Frontal cortex (tissue), 4 donors: ENCODE measurements at places on chromosomes 6 and 20. TPM values are rescaled to one million over a fixed set of nuclear protein-coding genes. Genes with fewer than 3 reads are reported as not detected.

- DNase-seq: no peak
These were observed 21.2 kb downstream of the TFAP2A start for GRCh38 chr6:10393544-10394225.

DNA sequence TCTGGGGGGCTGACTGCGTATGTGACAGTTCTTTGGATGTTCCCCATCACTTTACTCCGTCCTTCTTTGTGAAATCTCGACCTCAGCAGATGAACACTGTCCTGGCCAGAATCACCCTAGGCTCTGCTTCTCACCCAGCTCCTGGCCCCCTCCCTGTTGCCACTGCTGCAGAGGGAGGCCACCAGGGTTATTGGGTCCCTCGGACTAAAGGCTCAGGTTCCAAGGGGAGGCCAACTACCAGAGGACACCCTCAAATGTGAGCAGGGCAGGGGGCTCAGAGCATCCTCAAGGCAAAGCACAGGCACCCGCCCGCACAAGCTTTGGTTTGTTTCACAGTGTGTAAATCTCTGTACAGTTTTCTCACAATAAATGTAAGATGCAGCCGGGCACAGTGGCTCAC lies 269.9 kb downstream of the UST start:
- DNase-seq: no peak

DNA sequence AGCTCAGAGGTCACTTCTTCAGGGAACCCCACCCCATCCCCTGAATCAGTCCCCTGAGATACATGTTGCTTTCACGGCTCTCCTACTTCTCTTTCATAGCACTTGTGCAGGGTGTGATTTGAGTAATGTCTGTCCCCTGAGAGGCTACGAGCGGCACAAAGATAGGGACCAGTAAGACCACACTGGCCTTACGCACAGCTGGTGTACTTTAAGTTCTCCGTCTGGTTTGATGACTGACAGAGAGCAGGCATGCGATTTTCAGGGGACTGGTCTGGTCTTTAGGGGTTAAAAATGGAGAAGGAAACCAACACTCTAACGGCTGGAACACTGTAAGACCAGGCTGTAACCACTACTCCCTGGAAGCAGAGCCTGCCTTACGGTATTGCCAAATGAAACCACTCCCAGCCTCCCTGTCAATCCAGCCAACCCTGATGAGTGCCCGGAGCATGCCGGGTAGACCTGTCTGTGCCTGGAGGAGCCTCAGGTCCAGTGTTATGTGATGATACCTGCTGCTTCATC lies 47.1 kb downstream of the ELMO2 start:
- DNase-seq: no peak

- no peak for DNase-seq
These were observed 200.1 kb downstream of the HIVEP2 start for GRCh38 chr6:142744836-142745235.

- DNase-seq: no peak
These were observed 45.5 kb downstream of the EIF2S2 start for GRCh38 chr20:34066476-34067090.

- no peak for DNase-seq
These were observed 12.1 kb upstream of the PFDN4 start for GRCh38 chr20:54195483-54196472.

DNA sequence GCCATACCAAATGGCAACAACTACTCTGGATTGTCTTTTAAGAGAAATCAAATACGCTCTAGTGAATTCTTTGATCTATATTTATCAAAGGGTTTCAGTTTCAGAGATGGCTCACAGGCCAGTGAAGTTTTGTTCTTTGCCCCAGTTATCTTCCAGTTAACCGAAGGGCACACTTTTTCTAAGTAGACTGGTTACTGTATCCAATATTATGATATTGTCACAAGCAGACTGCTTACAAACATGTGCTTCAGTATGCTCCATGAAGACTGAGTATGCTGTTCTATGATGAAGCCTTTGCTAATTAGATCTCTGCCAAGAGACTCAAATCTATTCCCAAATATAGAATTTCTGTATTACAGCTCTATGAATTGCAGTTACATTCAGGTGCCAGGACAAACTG lies 181.1 kb downstream of the REV3L start:
- no peak for DNase-seq

GRCh38 chr6:145026267-145026679 lies 709.0 kb downstream of the EPM2A start:
- DNase-seq: no peak

GRCh38 chr20:50850721-50851286 lies 55.9 kb downstream of the BCAS4 start:
- DNase-seq: no peak

DNA sequence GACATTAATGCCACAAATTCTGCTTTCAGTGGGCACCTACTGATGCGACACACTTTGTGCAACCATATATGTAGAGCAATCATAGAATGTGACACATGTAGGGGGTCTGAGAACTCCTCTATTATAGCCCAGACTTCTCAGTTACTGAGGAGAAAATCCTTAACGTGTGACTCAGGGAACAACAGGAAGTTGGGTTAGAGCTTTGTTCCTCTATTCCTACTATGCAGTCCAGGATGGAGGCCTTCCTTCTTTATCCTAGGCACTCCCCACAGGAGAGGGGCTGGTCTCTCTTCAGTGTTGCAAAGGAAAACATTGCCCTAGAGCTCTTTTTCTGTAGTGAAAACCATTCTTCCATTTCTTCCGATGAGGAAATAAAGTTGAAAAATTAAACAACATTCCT lies 39.6 kb upstream of the RCAN2 start:
- DNase-seq: no peak

Gene CTCFL
- total RNA-seq: not detected

GRCh38 chr6:136446145-136446544 lies 104.1 kb downstream of the MAP7 start:
- no peak for DNase-seq

Gene HAO1
- total RNA-seq: under 0.01 TPM

DNA sequence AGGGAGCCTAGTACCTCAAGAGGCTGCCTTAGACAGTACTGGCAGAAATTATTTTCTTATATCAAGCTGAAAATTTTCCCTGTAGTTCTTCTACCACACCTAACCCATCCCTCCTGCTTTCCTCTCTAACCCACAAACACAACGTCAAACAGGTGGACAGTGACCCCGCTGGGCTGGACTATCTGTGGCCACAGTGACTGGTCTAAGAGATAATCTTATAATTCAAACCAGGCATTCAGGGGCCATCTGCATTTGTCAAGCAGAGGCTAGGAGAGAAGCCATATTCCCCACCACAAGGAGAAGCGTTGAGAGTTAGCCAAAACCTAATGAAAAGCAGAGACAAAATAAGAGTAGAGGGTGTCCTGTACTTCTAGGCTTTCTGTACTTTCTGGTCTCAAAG lies 8.2 kb downstream of the HDDC2 start:
- no peak for DNase-seq

GRCh38 chr20:16364320-16364687 lies 208.9 kb downstream of the KIF16B start:
- peak; percentile 12 for DNase-seq

Gene TTK
- total RNA-seq: 5.7 TPM

DNA sequence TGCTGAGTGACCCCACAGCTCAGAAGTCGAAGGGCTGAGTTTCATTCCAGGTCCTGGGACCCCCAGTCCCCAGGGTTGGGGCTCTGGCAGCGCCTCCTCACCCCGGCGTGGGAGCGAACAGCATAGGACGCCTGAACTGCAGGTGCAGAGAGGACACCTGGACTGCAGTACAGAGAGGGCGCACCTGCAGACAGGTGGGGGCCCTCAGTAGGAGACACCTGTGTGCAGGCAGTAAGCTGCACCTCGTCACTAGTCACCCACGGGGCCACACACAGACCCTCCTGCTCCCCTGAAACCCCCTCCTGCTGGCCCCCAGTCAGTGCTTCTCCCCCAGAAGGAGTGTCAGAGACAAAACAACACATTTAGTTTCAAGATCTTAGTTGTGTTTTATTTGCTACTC lies 8.6 kb upstream of the NKAIN4 start:
- DNase-seq: no peak

Gene LHFPL5
- 0.82 TPM for total RNA-seq

DNA sequence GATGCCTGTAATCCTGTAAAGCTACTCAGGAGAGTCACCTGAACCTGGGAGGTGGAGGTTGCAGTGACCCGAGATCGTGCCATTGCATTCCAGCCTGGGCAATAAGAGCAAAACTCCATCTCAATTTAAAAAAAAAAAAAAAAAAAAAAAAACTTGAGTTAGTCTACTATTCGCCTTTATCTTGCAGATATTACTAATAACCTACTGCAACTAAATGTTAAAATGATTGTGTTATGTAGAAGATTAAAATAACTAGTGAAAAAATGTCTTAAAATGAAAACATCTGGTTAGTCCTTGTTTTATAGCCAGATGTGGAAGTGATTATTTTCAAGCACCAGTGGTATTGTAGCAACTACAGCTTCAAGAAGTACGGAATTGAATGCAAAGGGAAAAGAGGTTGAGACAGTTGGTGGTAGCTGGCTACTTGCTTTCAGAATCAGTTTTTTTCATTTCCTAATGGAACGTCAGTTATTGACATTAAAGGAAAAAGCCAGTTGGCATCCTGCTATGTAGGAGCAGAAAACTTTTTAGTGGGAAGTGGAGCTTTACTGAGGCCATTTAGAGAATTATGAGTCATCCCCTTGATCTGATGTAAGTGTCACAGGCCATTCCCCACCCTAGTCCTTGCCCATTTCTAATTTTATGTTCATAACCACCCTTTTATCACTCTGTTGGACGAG lies 43.8 kb upstream of the DYNLRB1 start:
- peak; percentile 20 for DNase-seq

DNA sequence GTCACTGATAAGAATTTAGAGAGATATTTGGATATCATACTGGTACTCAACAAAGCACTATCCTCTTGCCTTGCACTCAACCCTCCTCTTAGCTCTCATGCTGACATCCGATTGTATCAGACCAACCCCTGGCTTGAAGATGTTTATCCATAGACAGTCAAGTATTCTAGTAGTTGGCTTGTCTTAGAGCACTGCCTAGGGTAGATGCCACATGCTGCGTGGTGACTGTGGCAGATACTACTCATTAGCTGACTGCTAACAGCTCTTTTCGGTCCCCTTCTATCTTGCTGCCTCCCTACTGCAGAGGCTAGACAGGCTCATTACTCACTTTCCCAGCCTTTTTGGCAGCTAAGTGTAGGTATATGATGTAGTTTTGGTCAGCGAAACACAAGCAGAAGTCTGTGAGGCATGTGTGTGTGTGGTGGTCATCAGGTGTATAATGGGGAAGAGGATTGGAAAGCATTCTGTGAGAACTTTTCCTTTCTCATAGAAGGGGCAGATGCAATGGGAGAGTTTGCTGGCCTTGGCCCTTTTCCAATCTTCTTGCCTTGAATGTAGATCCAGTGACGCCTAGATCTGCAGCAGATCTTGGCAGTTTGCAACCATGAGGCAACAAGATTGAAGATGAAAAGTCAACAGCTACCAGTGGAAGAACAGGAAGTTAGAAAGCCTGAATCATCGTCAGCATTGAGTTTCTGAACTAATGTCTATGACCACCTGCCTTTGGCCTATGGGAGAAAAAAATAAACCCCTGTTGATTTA lies 4.4 kb upstream of the IFNGR1 start:
- DNase-seq: no peak

GRCh38 chr20:49700411-49701185 lies 13.1 kb downstream of the B4GALT5 start:
- DNase-seq: no peak

Gene ZBTB24
- 16.3 TPM for total RNA-seq

Gene LAMA4
- 24.1 TPM for total RNA-seq

DNA sequence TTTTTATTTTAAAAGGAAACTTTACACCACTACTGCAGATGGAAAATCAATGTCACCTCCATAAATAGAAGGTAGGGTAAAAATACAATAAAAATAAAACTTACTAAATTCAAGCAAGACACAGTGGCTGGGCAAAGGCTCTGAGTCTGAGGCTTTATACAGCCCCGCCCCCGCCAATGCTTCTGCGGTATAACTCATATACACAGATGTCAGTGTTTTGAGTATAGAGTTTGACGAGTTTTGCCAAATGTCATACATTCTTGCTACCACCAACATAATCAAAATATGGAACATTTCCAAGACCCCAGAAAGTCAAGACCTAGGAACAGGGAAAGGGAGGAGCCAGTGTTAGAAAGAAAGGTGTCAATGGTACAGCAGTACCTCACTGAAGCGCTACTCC lies 12.8 kb downstream of the NFATC2 start:
- DNase-seq: no peak

Gene ARFGAP1
- total RNA-seq: 25.3 TPM

GRCh38 chr6:35489995-35490791 lies 6.7 kb downstream of the TEAD3 start:
- DNase-seq: peak; percentile 72

Gene GNMT
- total RNA-seq: not detected

- DNase-seq: no peak
These were observed 44.0 kb upstream of the CTNNBL1 start for GRCh38 chr20:37649676-37650370.

DNA sequence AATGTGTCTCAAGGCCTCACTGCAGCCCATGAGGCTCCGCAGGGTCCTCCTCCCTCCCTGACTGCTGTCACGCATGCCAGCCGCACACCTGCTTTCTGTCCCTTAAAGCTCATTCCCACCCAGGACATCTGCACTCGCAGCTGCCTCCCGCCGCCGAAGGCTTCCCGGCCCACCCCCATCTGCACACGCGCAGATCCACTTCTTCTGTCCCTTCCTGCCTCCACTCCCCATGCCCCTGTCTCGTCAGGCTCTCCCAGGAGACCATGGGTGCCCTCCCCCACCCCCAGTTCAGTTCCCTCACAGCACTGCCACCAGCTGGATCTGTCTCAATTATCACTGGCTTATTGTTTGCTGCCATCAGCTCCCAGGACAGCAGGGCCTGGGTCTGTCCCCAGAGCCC lies 63.0 kb downstream of the RIPOR3 start:
- no peak for DNase-seq

Gene GSTA1
- total RNA-seq: not detected

- no peak for DNase-seq
These were observed 772.1 kb upstream of the MAP3K7 start for GRCh38 chr6:91358986-91359385.

DNA sequence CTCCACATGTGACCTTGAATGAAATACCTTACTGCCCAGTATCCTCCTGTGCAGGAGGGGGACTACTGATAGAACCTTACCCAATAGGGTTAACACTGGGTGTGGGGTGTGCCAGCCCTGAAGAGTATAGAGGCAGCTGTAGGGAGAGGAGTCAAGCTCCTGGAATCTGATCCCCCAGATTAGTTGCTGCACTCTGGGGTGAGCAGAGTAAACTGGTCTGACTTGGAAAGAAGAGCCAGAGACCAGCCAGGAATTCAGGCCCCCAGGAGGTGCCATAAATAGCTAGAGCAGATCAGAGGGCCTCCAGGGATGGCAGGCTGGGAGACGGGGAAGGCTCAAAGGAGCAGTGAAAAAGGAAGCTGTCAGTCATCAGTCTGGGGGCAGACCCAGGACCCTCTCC lies 3.5 kb upstream of the APOBEC2 start:
- DNase-seq: no peak

Gene LY6G6F
- not detected for total RNA-seq

Gene PRR18
- total RNA-seq: under 0.01 TPM

- DNase-seq: no peak
These were observed 54.0 kb downstream of the ASXL1 start for GRCh38 chr20:32411955-32412706.

Gene SPATA2
- total RNA-seq: 2.0 TPM

GRCh38 chr20:15818651-15819071 lies 754.6 kb downstream of the KIF16B start:
- no peak for DNase-seq

GRCh38 chr6:74671558-74672025 lies 534.3 kb downstream of the COL12A1 start:
- no peak for DNase-seq

GRCh38 chr20:10924644-10925201 lies 250.9 kb upstream of the JAG1 start:
- no peak for DNase-seq
